ENCODE measurements at places on chromosomes 2 and 18.

GRCh38 chr2:189142893-189143759 lies 36.4 kb downstream of the COL5A2 start:
- peak; percentile 3 for DNase-seq

GRCh38 chr2:28565720-28566295 lies 69.9 kb downstream of the PLB1 start:
- DNase-seq: no peak

GRCh38 chr2:106041150-106041549 lies 153.0 kb downstream of the UXS1 start:
- no peak for DNase-seq

GRCh38 chr18:9849407-9850283 lies 36.1 kb upstream of the TXNDC2 start:
- DNase-seq: no peak

DNA sequence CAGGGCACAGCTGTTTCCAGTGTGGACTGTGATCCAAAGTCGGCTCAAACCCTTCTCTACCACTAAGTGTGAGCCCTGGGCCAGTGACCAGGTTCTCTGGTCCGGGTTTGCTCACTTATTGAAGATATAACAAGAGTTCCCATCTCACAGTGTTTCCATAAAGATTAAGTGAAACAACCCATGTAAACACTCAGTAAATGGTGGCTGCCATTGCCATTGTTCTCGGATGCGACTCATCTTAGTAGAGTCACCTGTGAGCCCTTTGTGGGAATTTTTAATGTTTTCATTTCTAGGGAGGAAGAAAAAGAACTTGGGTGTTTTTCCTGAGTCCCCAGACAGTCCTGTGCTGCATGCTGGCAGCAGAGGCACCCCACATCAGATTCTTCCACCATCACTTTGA lies 53.4 kb downstream of the TPGS2 start:
- DNase-seq: no peak

Data from stimulated activated CD4-positive, alpha-beta T cell treated with anti-CD3 and anti-CD28 coated beads, Interleukin-15, amount 100 ng/mL, for 1 hour (primary cell).